Activated naive CD8-positive, alpha-beta T cell treated with anti-CD3 and anti-CD28 coated beads, Interleukin-2, amount 10 ng/mL, durations not matched to agents 7 days and 5 days (primary cell): ENCODE measurements at places on chromosomes 7 and 10. TPM values are rescaled to one million over a fixed set of nuclear protein-coding genes. Genes with fewer than 3 reads are reported as not detected.

DNA sequence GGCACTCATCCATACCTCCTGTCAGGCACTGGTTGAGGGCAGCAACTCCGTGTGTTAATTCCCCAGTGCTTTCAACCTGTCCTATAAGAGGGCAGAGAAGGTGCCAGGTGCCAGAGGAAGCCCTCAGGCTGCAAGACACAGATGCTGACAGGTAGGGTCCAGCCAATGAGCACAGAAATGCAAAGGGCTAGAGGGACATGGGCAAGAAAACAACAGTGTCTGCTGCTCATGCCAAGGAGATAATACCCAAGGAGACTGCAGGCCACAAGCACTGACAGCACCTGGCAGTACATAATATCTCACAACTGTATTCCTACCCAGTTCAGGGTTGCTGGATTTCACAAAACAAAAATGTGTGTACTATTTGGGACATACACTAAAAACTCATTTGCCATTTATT lies 38.4 kb upstream of the TM9SF3 start:
- H3K27ac ChIP-seq = no peak overlapping the region
- no peak for DNase-seq
- no peaks in the 10 kb centered on the region for H3K27me3 ChIP-seq
- H3K4me3 ChIP-seq = no peak overlapping the region

DNA sequence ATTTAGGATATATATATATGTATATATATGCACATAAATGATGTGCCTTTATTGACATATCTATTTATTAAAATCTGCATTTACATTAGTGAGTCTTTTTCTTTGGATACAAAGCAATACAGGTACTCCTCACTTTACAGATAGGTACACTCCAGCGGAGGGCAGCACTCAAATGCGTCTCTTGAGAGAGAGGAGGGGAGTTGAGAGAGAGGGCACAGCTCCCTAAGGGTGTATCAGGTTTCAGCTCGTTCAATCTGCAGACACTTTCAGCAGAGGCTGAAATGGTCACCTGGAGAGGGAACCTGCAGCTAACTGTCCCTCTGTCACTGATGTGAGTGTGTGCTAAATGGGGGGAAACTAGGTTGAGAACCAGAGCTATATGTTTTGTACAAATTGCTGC lies 21.5 kb downstream of the C10orf53 start:
- H3K27ac ChIP-seq = no peak overlapping the region
- H3K4me3 ChIP-seq = no peak overlapping the region
- no peak for DNase-seq
- H3K36me3 ChIP-seq = no peaks in the 10 kb centered on the region

- H3K4me1 ChIP-seq = no peaks in the 10 kb centered on the region
- peaks cover 4% of the 10 kb centered on the region for H3K36me3 ChIP-seq
- no peaks in the 10 kb centered on the region for H3K27me3 ChIP-seq
- H3K4me3 ChIP-seq = no peak overlapping the region
Measured at GRCh38 chr10:70649526-70649925, 22.8 kb upstream of the ADAMTS14 start.

DNA sequence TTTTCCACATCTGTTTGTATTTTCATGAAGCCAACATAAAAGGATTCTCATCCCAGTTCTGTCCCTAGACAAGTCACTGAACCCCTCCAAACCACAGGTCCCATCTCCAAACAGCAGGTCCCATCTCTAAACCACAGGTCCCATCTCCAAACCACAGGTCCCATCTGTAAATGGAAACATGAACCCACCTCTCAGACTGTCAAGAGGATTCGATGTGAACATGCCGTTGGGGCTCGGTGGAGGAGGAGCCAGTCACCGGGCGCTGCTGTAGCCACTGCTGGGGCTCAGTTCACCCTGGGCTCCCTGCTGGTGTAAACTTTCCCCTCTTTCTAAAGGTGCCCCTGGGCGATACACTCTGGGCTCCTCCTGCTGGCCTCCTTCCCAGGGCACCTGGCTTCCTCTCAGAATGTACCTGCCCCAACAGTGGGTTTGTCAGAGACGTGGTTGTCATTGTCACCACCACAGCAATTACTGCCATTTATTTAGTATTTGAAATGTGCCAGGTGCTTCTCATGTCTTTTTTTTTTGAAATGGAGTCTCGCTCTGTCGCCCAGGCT lies 13.0 kb downstream of the LHPP start:
- no peak overlapping the region for H3K4me3 ChIP-seq
- H3K4me1 ChIP-seq = peaks cover 2% of the 10 kb centered on the region
- DNase-seq = no peak
- H3K36me3 ChIP-seq = no peaks in the 10 kb centered on the region
- no peak overlapping the region for H3K27ac ChIP-seq
- no peaks in the 10 kb centered on the region for H3K27me3 ChIP-seq

DNA sequence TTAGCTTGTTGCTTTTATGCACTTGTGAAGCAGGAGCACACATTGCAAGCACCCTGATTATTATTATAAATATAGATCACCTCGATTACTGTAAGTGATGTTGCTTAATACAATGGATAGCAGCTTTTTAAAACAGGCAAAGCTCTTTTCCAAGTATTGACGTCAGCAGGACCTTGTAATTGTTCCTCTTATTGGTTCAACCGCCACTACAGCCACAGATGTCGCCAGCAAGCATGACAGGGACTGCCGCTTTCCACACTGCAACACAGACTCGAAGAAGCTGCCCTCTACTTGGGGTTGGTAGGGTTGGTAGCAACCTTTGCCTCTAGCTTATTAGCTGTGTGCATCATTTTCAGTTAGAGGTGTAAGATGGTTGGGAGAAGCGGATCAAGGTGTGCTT lies 167.6 kb downstream of the ZNF365 start:
- H3K27ac ChIP-seq = no peak overlapping the region
- no peaks in the 10 kb centered on the region for H3K36me3 ChIP-seq
- no peaks in the 10 kb centered on the region for H3K4me1 ChIP-seq
- H3K4me3 ChIP-seq = no peak overlapping the region
- no peak for DNase-seq

The SDK1 gene
- 0.25 TPM for total RNA-seq

The ITIH5 gene
- not detected for total RNA-seq
